Psoas muscle (tissue), 8 donors: ENCODE measurements at places on chromosomes 6 and 20. TPM values are rescaled to one million over a fixed set of nuclear protein-coding genes. Genes with fewer than 3 reads are reported as not detected.
A peak's percentile ranks its signal among the peaks of the same experiment; 100 is the strongest.

The NKAIN2 gene
- total RNA-seq = 13.5 TPM

DNA sequence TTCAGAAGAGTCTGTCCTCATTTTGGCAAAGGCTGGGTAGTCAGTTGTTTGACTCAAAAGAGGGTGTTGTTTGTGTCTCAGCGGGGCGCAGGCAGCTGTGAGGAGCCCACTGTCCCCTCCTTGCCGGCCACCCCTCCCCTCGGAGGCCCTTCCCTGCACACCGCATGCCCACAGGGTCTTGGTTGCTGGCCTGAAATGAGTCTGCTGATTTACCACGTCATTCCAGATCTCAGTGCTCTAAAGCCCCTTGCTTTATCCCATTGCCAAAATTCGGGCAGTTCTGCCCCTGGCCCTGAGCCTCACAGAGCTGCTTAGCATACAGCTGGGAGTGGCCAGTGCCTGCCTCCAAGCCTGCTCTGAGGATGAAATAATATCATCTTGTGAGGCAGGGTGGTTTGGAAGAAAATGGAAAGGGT, 220.7 kb downstream of the UST start:
- no peak for DNase-seq
- no peak overlapping the region for H3K4me3 ChIP-seq
- H3K27ac ChIP-seq = no peak overlapping the region
- H3K27me3 ChIP-seq = peaks cover 9% of the 10 kb centered on the region

- peak; percentile 12 for DNase-seq
- H3K4me1 ChIP-seq = no peaks in the 10 kb centered on the region
- H3K27ac ChIP-seq = no peak overlapping the region
Observed at GRCh38 chr20:62588458-62589149, 53.7 kb upstream of the SLCO4A1 start.

DNA sequence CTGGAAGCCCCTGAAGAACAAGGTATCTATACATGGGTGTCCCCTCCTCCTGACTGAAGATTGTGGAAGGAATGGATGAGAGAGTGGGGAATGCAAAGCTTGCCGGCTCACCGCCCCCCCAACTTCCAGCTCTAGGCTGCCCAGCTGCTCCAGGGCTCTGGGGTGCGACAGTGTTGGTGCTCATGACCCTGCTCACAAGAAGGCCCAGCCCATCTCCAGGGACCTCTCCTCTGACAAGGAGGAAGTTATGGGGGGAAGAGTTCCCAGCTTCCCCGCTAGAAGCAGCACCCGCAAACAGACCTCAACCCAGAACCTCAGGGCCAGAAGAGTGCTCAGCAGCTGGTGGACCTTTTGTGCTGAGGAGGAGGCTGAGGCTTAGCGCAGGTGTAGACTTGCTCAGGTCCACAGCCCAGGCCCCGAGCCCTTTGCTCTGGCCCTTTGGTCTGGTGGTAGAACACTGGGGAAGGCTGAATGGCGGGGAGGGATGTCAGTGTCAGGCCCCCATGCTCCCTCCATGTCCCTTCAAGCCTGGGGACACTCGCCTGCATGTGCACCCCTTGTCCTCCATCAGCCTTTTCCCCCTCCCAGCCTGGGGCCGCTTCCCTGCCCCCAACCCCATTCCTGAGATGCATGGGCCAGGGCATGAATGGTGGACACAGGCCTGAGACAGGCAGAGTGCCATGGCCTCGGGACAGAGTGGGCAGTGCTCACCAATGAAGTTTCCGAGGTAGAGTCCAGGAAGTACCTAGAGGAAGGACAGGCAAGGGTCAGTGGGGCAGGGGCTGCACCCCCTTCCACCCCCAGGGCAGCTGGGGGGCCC, 1.3 kb downstream of the DUSP15 start:
- peaks cover 4% of the 10 kb centered on the region for H3K4me1 ChIP-seq
- no peak overlapping the region for H3K27ac ChIP-seq
- peaks cover 12% of the 10 kb centered on the region for H3K27me3 ChIP-seq
- H3K4me3 ChIP-seq = peak overlapping the region; percentile 71
- no peak for DNase-seq
- no peaks in the 10 kb centered on the region for H3K36me3 ChIP-seq

The COL12A1 gene
- 23.2 TPM for total RNA-seq

- no peak for DNase-seq
- H3K36me3 ChIP-seq = no peaks in the 10 kb centered on the region
- no peaks in the 10 kb centered on the region for H3K4me1 ChIP-seq
- H3K27me3 ChIP-seq = no peaks in the 10 kb centered on the region
- H3K4me3 ChIP-seq = no peak overlapping the region
Observed at GRCh38 chr6:9121549-9121948, 686.2 kb upstream of the SLC35B3 start.

GRCh38 chr6:42217157-42217518, 523 bp downstream of the MRPS10 start:
- DNase-seq = no peak
- peaks cover 8% of the 10 kb centered on the region for H3K4me1 ChIP-seq
- peak overlapping the region; percentile 85 for H3K4me3 ChIP-seq
- peaks cover 22% of the 10 kb centered on the region for H3K36me3 ChIP-seq
- H3K27ac ChIP-seq = peak overlapping the region; percentile 83
- H3K27me3 ChIP-seq = no peaks in the 10 kb centered on the region

GRCh38 chr20:37901240-37901639, 1.7 kb upstream of the VSTM2L start:
- H3K4me3 ChIP-seq = no peak overlapping the region
- H3K27ac ChIP-seq = no peak overlapping the region
- H3K4me1 ChIP-seq = peaks cover 6% of the 10 kb centered on the region
- no peaks in the 10 kb centered on the region for H3K36me3 ChIP-seq
- DNase-seq = no peak
- H3K27me3 ChIP-seq = no peaks in the 10 kb centered on the region

- H3K27me3 ChIP-seq = no peaks in the 10 kb centered on the region
- H3K27ac ChIP-seq = no peak overlapping the region
- no peaks in the 10 kb centered on the region for H3K4me1 ChIP-seq
- H3K36me3 ChIP-seq = no peaks in the 10 kb centered on the region
- DNase-seq = no peak
Observed at GRCh38 chr6:16840725-16841124, 79.5 kb upstream of the ATXN1 start.

DNA sequence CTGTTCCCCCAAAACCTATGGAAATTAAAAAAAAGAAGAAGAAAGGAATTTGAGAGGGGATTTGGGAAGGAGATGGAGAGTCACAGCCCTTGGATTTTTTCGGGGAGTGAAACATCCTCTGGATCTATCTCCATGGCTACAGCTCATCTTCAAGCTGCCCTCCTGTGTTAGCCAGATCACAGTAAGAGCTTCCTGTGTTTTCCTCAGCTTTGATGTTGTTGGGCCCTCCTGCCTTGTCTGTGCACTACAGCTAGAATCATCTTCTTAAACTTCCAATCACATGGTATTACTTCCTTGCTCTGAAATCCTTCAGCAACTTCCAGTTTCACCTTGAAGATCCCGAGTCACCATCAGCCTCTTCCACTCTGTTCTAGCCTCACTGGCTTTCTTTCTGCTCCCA, 207.8 kb upstream of the ZFP64 start:
- H3K27ac ChIP-seq = no peak overlapping the region
- no peak for DNase-seq
- H3K27me3 ChIP-seq = no peaks in the 10 kb centered on the region
- no peak overlapping the region for H3K4me3 ChIP-seq
- no peaks in the 10 kb centered on the region for H3K4me1 ChIP-seq

The BPIFB2 gene
- total RNA-seq = not detected

GRCh38 chr20:38034961-38035360, 1.4 kb downstream of the RPRD1B start:
- H3K4me3 ChIP-seq = peak overlapping the region; percentile 85
- peaks cover 3% of the 10 kb centered on the region for H3K36me3 ChIP-seq
- no peaks in the 10 kb centered on the region for H3K27me3 ChIP-seq
- peak overlapping the region; percentile 98 for H3K27ac ChIP-seq
- DNase-seq = no peak

DNA sequence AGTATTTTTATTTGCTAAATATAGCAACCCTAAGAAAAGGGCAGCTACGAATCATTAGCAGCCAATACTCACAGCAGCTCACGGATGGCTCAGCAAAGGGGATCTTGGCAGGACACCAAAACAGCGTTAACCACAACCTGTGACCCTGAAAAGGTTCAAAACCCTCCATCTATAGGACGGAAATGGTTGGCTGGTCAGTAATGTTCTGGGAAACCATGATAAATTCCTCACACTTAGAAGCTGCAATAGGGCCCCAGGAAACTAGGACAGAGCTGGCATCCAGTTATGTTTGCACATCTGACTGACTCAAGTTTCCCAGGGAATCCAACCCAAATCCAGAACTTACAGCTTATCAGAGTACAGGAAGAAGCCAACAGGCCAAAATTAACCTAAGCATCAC, 30.9 kb upstream of the PTPRT start:
- no peak overlapping the region for H3K4me3 ChIP-seq
- H3K4me1 ChIP-seq = no peaks in the 10 kb centered on the region
- no peak for DNase-seq
- H3K27me3 ChIP-seq = peaks cover 2% of the 10 kb centered on the region
- H3K36me3 ChIP-seq = no peaks in the 10 kb centered on the region
